ENCODE measurements at places on chromosomes 11 and 22. TPM values are rescaled to one million over a fixed set of nuclear protein-coding genes. Genes with fewer than 3 reads are reported as not detected.

The EFCAB6 gene
- total RNA-seq = 0.64 TPM

The OSBP2 gene
- total RNA-seq = 23.4 TPM

The SERHL2 gene
- 0.79 TPM for total RNA-seq

The C11orf91 gene
- not detected for total RNA-seq

The NF2 gene
- total RNA-seq = 23.6 TPM

DNA sequence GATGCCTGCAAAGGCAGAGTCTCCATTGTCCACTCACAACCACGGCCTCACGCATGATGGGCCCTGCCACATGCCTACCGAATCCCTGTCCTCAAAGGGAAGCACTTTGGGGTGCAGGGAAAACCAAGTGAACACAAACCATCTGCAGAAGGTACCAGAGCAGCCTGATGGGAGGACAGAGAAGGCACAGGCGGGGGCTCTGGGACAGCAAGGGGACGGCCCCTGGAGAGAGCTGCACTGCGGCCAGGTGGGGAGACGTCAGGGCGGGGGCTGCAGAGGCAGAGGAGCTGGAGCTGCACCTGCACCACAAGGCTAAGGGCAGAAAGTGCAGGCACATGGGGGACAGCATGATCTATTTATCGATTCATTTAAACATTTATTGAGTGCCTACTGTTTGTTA lies 1056.0 kb downstream of the TBC1D22A start:
- no peak for DNase-seq

GRCh38 chr11:128814856-128815705 lies 52.0 kb downstream of the KCNJ1 start:
- peak; percentile 60 for DNase-seq

DNA sequence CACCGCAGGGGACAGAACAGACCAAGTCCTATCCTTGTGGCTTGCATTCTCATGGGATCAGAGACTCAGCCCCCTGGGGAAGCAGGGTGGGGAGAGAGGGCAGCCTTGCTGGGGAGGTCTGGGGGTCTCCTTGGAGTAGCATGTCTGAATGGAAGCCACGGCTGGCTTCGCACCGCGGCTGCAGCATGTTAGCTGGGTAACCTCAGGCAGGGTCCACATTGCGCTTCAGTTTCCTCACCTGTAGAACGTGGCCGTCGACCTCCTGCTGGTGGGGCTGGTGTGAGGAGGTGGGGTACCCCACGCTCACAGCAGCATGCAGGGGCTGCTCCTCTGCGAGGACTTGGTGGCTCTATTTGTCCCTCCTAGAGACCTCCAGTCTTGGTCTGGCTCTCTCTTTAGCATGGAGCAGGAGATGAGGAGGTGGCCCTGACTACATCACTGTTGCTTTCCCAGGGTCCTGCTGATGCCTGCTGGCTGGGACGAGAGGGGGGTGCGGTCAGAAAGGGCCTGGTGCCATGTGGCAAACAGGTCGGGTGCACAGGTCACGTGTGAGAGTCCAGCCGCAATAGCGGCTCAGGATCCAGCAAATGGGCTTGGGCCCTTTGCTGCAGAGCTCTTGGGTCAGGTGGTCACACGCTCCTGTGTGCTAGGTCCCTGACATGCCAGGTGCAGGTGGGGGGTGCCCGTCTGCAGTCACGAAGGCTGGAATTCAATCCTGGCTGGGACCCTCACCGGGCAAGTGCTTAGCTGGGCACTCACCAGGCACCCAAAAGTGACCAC lies 35.4 kb upstream of the SMIM38 start:
- DNase-seq = no peak

GRCh38 chr11:2178906-2179494 lies 7.4 kb upstream of the TH start:
- peak; percentile 88 for DNase-seq

GRCh38 chr11:64863391-64864060 lies 14.9 kb downstream of the EHD1 start:
- DNase-seq = no peak

- peak; percentile 56 for DNase-seq
Measured at GRCh38 chr11:72684236-72684912, 10.2 kb upstream of the PDE2A start.

GRCh38 chr11:46119352-46120216 lies 1.7 kb downstream of the PHF21A start:
- peak; percentile 55 for DNase-seq

- no peak for DNase-seq
Measured at GRCh38 chr11:13850231-13851005, 112.1 kb upstream of the SPON1 start.

GRCh38 chr22:37638391-37639069 lies 939 bp upstream of the SH3BP1 start:
- peak; percentile 40 for DNase-seq

GRCh38 chr11:100830978-100831732 lies 144.1 kb downstream of the ARHGAP42 start:
- DNase-seq = peak; percentile 75

GRCh38 chr11:3994030-3994640 lies 100.5 kb upstream of the RRM1 start:
- peak; percentile 15 for DNase-seq

All from bronchial epithelial cell (primary cell).